NCI-H2081 treated with DMSO at 0.1 percent for 48 hours (cell line): ENCODE measurements at places on chromosomes 6 and 20.

DNA sequence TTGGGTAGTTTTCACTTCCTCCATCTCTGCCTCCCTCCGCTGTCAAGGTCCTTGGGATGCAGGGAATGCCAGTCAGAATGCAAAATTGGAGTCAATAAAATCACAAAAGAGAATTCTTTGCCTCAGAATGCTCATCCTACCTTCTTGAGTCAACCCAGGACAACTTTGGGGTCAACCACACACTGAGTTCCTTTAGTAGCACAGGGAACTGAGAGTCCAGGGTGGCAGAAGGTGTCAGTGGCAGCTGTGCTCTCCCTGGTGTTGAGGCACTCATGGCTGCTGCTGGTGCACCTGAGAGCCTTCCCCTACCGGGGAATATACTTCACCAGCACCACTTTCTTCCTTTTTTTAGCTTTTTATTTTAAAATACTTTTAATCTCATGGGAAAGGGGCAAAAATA is 829 bp upstream of the NOTCH4 start:
- no peak for DNase-seq

DNA sequence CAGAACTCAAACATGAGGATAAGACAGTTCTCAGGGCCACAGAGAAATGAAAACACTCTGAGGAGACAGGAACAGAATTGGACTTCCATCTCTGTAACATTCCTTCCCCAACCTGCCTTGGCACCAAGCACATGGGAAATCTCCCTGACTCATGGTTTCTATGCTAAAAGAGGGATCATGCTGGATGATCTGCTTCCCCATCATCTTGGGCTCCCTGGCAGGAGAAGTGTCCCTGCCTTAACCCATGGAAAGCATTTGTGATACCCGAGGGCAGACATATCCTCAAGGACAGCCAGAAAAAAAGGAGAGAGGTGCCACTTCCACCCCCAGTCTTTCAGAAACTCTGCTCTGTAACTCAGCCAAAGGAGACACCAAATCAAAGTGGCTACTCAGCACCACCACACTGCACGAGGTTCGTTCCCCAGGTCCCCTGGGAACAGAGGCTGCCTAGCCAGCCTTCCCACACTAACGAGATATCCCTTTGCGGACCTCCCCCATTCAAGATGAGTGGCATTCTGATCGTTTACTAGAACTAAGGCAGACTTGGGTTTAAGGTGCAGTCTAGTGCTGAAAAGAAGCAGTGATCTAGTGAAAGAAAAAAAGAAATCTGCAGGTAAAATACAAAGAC is 34.8 kb downstream of the BLOC1S5 start:
- DNase-seq: no peak

DNA sequence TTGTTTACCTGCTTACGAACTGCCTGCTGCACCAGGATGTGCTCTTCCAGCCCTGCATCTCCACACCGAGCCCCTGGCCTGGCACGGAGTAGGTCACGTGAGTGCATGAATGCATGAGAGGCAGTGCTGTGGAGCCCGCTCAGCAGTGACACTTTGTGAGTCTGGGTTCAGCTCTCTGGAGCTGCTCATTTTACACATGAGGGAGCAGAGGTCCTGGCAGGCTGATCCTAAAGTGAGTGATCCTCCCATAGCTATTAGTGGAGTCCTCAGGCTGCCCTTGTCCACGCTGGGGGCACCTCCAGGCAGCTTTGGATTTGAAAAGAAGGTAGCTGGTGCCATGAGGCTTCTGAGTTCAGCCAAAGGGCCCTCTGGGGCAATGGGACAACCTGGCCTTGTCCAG is 64.2 kb downstream of the EDN3 start:
- no peak for DNase-seq

- DNase-seq: no peak
Observed at GRCh38 chr20:59305908-59306655, 5.7 kb downstream of the EDN3 start.

DNA sequence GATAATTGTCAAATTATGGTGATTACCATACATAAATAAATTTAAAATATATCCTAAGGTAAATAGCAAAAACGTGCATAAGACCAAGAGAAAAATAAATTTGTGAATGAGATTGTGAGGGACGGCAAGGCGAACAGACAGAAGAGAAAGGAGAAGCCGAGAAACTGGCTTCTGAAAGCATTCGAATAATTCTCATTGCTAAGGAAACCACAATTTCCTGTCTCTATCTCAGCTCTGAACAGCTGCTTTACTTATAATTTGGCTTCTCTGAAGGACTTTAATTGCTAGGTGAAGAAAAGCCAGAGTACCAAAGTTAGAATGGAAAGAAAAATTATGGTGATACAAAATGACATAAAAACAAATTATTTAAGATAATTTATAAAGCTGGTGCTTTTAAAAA is 79.0 kb upstream of the RGS17 start:
- no peak for DNase-seq

DNA sequence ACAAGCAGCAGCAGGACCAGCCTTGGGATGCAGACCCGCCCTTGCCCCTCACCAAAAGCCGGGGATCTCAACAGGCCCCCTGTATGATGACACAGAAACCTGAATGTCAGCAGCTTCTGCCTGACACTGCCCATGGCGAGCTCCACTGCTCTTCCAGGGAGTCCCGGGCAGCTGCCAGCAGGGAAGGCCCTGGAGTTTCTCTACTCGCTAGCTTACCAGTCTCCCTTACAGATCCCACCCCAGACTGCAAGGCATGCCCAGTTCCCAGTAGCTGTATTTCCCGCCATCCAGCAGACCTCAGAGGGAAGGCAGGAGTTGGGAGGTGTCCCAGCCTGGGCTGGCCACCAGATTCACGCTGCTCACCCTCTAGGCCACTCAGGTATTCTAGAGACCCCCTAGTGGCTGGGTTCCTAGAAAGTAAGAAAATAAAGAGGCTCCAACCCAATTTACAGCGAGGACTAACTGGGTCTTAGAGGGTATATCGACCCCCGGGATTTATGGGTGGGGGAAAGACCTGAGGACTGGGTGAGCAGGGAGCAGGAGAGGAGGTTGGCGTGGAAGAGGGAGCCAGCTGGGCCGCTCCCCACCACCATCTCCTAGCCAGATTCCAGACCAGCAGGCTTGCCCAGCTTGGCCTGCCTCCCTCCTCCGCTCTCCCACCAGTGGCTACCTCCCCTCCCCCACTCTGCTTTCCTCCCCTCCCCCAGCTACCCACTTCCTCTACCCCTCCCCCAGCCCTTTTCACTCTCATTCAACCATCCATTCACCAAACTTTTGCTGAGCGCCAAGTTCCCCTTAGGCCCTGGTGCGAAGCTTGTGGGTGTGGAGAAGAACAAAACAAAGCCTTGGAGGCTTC is 9.7 kb upstream of the HMGA1 start:
- DNase-seq: no peak

GRCh38 chr6:129965096-129965495 is 53.3 kb upstream of the L3MBTL3 start:
- DNase-seq: no peak

GRCh38 chr6:135581211-135581610 is 83.7 kb upstream of the AHI1 start:
- DNase-seq: no peak

- DNase-seq: no peak
Observed at GRCh38 chr6:111269401-111269970, 182.2 kb downstream of the SLC16A10 start.

GRCh38 chr6:85390105-85390728 is 59.7 kb upstream of the NT5E start:
- DNase-seq: no peak

DNA sequence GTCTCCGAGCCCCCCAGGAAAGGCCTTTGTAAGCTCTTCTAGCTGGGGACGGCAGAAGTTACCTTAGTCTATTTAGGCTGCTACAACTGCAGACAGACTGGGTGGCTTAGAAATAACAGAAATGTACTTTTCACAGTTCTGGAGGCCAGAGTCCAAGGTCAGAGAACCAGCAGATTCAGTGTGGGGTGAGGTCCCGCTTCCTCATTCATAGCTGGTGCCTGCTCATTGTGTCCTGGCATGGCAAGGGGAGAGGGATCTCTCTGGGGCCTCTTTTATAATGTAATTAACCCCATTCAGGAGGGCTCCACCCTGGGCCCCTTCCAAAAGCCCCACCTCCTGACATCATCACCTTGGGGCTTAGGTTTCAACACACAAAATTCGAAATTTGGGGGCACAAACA is 315.1 kb downstream of the CDH4 start:
- no peak for DNase-seq

DNA sequence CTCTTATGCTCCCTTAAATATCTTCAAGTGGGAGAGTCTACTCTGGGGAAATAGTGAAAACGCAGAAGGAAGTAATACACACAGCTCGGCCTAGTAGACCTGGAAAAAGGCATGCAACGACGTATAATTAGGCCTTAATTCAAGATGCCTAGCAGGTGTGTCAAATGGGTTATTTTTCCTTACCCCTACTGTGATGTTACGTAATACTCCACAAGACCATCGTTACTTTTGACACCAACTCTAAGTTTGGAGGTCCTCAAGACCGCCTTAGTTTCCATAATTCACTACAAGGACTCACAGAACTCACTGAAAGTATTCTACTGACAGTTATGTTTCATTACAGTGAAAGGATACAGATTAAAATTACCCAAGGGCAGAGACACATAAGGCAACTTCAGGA is 1024.3 kb upstream of the MAP3K7 start:
- DNase-seq: no peak

- DNase-seq: no peak
Observed at GRCh38 chr6:146990284-146990683, 213.9 kb upstream of the STXBP5 start.

- DNase-seq: no peak
Observed at GRCh38 chr6:44641344-44642031, 254.0 kb downstream of the CDC5L start.

- no peak for DNase-seq
Observed at GRCh38 chr6:152298848-152299735, 338.1 kb downstream of the SYNE1 start.

- no peak for DNase-seq
Observed at GRCh38 chr6:81491454-81492101, 260.9 kb downstream of the TENT5A start.

DNA sequence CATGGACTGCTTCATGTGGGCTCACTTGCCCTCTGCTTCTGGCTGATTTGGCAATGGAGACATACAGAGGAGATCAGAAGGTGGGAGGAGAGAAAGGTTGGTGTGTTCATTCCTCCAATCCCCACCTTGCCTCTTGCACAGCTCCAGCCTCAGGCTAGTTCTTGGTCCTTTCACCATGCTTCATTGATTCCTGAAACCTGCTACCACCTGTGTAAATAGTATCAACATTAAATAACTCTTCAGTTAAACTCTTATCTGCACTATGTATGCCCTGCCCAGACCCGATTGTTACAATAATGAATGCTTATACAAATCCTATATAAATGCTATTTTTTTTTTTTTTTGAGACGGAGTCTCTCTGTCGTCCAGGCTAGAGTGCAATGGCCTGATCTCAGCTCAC is 174.5 kb downstream of the CD83 start:
- DNase-seq: no peak

DNA sequence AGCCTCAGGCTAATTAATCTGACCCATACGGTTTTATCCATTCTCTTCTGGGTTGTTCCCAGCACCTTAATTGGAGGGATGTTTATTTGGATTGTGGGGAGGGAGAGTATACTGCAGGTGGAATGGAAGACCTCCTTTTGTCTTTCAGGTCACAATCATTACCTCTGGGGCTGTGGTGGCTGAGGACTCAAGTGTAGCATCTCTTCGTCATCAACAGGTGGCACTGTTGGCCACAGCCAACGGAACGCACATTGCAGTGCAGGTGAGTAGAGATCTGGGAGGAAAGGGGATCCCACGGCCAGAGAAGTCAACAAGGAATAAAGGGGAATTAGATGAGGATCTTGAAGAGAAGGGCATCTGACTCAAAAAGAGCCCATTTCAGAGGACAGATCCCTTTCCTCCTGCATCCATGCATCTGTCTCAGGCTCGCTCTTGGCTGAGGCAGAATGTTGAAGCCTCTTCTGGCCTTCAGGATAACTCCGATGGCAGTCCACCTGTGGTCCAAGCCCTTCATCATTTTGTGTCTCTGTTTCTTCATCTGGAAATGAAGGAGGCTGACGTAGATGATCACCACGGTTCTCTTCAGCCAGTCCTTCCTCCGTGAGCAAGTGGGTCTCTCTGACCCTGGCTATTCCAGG is 3.2 kb upstream of the DEF6 start:
- DNase-seq: no peak

- no peak for DNase-seq
Observed at GRCh38 chr6:27669295-27669623, 196.4 kb upstream of the ZNF184 start.

- no peak for DNase-seq
Observed at GRCh38 chr20:24643731-24644626, 174.6 kb downstream of the SYNDIG1 start.

DNA sequence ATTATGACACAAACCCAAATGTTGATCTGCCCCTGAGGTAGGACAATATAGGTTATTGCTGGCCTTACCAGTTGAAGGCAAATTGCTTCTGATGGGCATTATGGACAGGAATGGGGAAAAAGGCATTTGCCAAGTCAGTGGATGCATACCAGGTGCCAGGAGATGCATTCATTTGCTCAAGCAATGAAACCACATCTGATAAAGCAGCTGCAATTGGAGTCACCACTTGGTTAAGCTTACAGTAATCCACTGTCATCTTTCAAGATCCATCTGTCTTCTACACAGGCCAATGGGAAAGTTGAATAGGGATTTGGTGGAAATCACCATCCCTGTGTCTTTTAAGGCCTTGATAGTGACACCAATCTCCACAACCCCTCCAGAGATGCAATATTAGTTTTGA is 648.6 kb downstream of the COL12A1 start:
- no peak for DNase-seq

DNA sequence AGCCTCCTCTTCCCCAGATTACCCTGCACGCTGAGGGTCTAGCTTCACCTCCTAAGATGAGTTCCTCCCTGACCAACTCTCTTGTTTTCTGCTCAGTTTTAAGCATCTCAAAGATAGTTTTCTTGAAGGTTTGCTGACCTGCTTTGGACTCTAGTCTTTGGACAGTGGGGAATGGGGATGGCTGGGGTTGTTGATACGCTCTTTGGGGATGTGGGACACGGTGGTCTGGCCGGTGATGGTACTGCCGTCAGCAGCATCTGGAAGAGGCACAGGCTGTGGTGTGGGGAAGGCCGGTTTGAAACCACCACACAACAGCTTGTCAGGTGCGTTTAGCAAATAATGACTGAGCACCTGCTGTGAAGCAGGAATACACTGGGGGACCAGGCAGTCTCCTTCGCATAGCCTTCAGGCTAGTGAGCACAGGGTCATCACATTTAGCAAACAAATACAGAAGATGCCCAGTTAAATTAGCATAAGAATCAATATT is 94.1 kb downstream of the TMEM242 start:
- peak; percentile 45 for DNase-seq

- DNase-seq: no peak
Observed at GRCh38 chr6:31765910-31766794, 3.7 kb downstream of the SAPCD1 start.

DNA sequence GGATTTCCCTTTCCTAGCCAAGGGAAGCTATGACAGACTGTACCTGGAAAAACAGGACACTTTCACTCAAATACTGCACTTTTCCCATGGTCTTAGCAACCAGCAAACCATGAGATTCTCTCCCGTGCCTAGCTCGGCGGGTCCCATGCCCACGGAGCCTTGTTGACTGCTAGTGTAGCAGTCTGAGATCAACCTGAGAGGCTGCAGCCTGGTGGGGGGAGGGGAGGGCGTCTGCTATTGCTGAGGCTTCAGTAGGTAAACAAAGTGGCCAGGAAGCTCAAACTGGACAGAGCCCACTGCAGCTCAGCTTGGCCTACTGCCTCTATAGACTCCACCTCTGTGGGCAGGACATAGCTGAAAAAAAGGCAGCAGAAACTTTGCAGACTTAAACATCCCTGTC is 61.8 kb downstream of the EPM2A start:
- DNase-seq: no peak

- no peak for DNase-seq
Observed at GRCh38 chr20:23020230-23021018, 14.7 kb upstream of the SSTR4 start.
